ENCODE measurements at places on chromosomes 7 and 10.

DNA sequence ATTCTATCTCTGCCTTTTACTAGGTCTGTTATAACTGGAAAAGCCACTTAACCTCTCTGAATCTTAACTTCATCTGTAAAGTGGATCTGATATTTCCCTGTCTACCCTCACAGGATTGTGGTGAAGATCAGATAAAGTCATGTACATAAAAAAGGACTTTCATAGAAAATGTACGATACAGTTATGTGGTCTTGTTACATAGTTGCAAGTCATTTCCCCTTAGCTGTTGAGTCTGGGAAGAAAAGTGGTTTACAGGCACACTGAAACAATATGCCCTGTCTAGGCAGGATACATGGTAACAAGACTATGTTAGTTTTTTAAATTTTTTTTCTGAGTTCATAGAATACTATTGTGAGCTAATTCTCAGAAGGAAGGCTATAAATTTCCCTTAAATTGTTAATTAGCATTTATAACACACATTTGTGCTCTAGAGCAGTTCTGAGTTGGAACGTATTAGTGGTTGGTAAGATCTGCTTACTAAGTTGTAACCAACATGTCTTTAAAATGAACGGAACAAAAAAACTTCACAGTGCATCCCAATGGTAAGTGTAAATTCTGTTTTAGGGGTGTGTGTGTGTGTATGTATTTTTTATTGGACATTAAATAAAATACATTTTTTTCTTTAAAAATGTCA lies 7.1 kb upstream of the GSTO1 start:
- no peak for DNase-seq

DNA sequence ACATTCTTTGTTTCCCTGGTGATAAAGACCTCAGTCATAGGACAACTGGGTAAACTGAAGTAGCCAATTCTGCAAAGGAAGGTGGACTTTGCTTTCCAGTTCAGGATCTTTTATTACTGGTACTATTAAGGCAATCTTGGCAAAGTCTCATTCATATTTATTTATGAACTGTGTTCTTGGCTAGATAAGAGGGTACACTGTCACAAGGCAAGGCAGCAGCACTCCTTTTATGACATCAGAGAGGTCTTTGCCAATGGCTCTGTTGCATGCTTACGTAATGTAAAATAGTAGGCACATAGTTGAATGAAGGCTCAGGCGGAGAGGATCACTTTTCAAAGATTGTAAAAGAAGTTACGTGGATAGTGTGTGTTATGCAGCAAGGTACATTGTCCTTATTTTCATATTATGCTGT lies 63.7 kb upstream of the PDK4 start:
- peak; percentile 71 for DNase-seq

DNA sequence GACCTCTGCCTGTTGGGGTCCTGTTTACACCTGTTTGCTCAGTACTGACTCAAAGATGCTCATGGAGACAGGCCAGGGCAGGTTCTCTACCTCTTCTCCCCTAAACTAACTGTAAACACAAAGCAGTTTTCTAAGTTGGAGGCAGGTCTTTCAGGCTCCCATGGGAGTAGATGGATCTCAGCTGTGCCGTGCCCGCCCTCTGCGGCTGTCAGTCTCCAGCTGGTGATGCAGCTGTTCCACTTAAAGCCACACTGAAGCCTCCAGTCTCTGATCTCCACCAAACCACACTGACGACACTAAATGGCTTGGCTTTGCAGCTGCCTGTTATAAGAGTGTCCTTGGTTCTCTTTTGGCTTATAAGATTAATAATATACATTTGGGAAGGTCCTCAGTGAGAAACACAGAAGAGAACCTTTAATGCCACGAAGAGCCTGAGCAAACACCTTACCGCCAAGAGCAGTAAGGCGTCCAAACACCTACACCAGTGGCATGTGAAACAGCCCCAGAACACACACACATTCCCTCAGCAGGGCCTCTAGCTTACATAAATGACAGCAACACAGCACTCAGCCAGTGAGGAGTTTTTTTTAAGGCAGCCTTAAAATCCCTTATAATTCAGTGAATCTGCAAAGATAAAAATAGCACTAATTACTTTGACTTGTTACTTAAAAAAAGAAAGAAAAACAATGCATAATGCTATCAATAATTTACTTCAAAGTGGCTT lies 60.4 kb upstream of the KCNIP2 start:
- DNase-seq: no peak

DNA sequence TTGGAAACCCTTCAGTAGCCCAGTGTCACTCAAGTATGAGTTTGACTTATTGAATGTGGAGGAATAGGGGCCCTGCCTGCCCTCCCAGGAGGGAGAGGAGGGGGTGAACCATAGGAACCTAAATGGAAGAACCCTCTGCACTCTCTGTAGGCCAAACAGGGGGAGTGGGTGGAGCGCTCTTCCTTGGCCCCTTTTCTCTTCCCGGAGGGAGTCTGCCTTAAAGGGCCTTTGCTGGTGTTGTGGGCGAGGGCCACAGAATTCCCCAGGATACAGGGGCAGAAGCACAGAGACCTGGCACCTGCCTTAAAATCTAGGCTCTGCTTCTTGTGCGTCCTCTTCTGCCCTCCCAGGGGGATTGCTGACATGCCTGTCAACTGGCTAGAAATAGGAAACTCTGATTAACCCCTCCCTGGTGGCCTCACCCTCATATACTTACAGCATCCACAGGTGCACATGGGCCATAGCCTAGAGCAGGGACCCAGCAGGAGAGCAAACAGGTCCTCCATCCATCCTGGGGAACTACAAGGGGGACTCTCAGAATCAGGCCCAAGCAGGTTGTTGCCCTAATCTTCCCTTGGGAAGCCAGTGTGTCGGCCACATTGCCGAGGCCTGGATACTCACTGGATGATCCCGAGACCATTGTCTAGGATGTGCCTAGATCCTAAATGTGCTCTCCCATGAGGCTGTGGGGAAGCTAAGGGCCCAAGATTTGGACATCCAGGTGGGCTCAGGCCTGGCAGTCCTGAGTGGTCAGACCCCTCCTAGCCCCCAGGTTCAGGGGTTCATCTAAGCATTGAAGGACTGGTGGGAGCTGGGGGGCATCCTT lies 3.4 kb downstream of the TRIM8 start:
- no peak for DNase-seq
